Breast epithelium (tissue), 4 donors: ENCODE measurements at places on chromosomes 1 and 21.

GRCh38 chr1:22089787-22090186 lies 37.3 kb downstream of the CDC42 start:
- DNase-seq, result no peak

DNA sequence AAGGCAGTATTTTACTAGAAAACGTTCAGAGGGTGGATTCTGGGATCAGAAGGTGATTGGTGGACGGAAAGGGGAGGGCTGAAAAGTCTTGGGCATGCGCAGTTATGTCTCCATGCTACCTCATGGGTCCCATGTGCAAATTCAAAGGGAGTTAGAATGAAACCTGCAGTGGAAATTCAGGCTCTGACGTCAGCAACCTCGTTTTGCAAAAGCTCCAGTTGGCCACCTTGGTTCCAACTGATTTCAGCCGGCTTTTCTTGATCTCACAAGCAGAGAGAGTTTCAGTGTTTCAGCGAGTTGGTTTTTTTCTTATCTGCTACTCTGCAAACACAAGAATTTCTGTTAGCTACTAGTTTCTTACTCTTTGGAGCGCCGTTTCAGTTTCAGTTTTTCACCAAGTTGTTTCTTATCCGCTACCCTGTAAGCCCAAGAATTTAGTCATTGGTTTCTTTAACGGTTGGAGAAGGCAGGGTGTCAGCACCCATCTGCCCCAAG lies 69.8 kb upstream of the PGBD5 start:
- no peak for DNase-seq

DNA sequence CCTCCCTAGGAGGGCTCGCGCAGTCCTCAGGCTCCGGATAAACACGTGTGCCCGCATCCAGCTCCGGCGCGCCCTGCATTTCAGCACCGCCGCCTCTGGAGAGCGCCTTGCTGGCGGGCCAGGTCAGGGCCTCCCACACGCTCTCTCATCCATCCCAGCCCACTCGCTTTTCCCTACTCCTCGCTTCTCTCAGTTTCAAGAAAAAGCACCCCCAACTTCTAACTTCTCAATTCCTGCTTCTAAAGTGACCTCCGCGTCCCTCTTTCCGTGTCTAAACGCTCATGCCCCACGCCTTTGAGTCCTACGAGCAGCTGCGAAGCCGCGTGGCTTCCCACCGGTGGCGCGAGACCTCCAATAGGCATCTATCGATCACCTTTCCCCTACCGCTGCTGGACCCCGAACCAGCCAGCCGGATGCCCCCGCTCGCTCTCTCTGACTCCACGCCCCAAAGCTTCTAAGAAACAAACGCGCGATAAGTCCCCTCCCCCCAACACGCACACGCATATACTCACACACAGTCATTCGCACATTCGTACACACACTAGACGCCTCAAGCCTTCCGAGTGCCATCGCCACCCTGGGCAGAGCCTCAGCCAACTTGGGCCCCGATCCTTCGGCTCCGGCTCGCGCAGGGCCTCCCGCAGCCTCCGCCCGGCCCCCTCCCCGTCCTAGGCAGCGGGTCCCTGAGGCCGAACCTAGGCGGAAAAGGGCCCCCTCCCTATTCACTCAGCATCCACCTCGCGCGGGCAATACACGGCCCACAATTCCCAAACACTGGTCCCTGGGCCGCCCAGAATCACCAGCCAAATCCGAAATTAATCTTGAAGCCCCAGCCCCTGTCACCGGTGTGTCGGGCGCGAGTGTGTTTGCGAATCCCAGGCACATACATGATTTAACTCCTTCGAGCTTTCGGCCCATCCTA lies 1.1 kb downstream of the NMNAT2 start:
- peak; percentile 32 for DNase-seq

DNA sequence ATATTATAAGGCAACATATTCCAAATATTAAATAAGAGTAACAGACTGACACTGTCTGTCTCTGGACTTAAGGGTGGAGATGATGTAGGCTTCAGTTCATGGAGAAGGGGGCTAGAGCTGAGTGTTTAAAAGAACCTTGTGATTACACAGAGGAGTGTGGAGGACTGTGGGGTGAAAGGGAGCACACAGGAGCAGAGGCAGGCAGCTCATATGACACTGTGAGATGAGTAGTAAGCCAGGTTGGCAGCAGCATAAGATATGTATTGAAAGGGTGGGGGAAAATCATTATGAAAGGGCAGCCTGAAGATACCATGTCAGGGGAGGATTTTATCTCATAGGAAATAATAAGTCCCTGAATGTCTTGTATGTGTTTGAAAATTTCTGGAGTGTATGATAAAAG lies 104.5 kb downstream of the AK5 start:
- no peak for DNase-seq

DNA sequence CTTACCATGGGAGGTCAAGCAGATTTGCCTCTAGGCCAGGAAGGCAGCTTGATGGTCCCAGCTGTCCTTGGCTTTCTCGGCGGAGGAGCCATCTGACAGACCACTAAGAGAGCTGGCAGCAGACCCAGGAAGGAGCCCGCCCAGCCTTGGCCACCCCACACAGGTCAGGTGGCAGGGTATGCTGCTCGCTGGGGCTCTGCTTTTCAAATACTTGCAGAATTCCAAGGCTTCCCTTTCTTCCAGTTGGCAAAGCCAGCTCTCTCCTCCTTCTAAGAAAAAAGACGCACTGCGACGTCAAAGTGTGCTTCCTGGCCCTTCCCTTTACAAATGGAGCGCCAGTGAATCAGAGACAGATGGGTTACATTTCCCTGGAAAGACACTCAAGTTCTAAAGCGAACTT lies 229.4 kb downstream of the CACNA1E start:
- no peak for DNase-seq

- no peak for DNase-seq
Measured at GRCh38 chr1:205068457-205069040, 15.7 kb downstream of the TMEM81 start.

- DNase-seq, result no peak
Measured at GRCh38 chr1:156002188-156002911, 18.4 kb downstream of the SSR2 start.

GRCh38 chr1:243933495-243933894 lies 83.5 kb upstream of the AKT3 start:
- no peak for DNase-seq

- no peak for DNase-seq
Measured at GRCh38 chr1:159686599-159687299, 27.6 kb downstream of the CRP start.

- peak; percentile 87 for DNase-seq
Measured at GRCh38 chr1:27402349-27402754, 9.9 kb downstream of the GPR3 start.

- DNase-seq, result no peak
Measured at GRCh38 chr1:201163707-201164106, 9.4 kb upstream of the TMEM9 start.

DNA sequence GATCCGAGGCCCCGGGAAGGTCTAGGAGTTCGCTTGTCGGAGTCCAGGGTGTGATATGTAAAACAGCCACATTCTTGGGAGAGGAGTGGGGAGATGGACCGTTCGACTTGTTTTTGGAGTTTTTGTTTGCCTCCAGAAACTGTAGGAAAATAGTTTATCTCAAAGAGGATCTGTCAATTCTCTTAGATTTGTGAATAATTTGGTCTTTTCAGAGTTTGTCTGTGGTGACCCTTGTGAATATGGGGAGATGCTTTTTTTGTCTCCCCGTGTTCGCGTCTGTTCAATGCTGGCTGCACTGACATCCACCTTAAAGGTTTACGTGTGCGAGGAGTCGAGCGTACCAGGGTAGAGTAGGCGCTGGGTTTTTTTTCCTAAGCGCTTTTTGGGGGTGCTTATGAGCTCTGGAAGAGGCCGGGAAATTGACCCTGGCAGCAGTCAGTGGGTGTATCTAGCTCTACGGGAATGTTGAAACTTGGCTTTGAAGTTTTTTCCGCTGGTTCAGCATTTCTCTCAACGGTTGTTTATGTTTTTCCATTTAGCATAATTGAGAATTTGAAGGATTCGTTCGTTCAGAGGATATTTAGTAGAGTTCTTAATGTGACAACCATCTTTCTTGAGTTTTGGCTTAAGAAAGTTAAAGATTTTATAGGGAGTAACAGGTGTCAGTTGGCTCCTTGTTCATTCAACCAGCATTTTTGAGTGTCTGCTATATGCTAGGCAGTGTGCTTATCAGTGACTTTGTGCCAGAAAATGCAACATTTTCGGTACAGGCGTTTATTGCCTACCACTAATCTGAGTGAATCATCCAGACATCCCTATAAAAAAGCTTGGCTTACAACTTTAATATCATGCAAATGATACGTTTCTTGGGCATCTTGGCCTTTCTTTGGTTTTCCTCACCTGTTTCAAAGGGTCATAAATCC lies 1.2 kb downstream of the SZRD1 start:
- no peak for DNase-seq

DNA sequence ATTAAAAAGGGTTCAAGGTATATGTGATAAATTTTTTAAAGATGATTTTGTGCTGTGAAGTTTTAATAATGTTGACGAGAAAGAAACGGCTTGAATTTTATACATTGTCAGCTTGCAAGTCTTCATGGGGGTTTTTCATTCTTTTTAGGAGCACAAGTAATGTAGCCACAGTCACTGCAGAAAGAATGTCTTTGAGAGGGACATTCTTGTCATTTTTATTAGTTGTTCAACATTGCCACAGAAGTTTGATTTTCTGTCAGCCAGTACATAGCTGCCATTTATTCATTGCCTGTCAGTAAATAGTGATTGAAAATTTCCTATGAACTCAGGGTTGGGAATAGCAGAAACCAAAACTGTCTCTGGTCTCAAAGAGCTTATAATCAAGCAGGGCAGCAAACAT lies 156.3 kb downstream of the DHRS3 start:
- no peak for DNase-seq

DNA sequence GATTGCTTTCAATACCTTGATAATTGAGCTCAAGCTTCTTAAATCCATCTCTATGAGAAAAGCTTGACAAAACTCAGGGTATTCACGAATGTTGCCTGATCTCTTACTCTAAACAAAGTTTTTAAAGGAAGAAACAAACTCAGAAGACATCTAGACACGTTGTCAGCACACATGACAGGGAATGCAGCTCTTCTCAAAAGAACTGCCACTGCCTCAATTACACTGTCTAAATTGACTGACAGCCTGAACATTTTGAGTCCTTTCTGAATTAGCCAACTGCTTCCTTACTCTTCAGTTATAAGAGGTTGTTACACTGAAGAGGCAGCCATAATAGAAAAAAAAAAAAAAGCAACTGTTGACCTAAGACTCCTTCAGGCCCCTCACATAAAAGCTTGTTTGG lies 1646.7 kb upstream of the B3GALT2 start:
- DNase-seq, result no peak

GRCh38 chr1:77652268-77652667 lies 30.2 kb downstream of the ZZZ3 start:
- DNase-seq, result no peak

DNA sequence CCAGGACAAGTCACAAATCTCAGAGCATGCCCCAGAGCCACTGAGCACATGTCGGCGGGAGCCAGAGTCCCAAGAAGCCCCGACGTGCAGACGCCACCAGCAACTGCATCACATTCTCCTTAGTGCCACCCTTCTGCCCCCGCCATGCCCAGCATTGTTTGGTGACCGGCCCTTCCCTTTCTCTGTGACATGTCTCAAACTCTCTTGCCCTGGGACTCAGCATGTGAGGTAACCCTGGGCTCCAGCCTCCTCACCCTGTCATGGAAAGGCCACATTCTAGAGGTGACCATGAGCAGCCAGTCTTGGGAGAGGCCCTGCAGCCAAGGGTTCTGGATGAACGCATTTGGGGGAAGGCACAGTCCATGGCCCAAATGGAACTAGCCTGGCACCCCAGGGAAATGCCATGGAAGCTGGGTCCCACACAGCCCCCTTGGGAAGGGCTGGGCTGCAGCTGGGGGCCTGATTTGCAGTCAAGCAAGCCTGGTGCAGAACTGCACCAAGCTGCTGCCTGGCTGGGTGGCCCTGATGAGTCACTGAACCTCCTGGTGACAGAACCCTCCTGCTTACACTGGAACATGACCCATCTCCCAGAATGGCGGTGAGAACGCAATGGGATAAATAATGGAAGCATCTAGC lies 94.4 kb downstream of the ITPKB start:
- DNase-seq, result no peak

- no peak for DNase-seq
Measured at GRCh38 chr1:167824163-167824794, 89.7 kb downstream of the ADCY10 start.

DNA sequence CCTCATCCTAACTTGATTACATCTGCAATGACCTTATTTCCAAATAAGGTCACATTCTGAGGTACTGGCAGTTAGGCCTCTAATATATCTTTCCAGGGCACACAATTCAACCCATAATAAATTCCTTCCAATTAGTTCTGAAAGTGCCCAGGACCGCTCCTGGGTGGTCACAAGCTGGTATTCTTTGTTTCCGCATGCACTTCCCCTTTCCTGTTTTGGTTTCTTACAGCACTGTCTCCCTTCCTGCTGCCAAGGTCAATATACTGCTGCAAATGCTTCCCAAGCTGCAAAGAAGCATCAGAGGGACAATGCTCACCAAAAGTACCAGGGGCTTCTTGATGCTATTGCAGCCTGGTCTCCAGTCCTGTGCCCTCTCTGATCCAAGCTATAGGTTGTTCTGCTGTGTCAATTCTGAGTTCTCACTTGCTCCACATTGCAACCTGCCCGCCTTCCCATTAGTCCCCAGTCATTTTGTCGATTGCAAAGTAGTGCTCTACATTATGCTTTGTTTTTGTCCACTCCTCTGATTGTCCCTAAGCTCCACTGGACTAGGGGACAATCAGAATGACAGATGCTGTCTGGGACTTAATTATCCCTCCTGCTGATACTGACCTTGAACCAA lies 13.9 kb upstream of the XPR1 start:
- no peak for DNase-seq

GRCh38 chr1:211606914-211607753 lies 28.2 kb upstream of the SLC30A1 start:
- no peak for DNase-seq

- DNase-seq, result peak; percentile 64
Measured at GRCh38 chr1:10295481-10296085, 85.2 kb downstream of the KIF1B start.

DNA sequence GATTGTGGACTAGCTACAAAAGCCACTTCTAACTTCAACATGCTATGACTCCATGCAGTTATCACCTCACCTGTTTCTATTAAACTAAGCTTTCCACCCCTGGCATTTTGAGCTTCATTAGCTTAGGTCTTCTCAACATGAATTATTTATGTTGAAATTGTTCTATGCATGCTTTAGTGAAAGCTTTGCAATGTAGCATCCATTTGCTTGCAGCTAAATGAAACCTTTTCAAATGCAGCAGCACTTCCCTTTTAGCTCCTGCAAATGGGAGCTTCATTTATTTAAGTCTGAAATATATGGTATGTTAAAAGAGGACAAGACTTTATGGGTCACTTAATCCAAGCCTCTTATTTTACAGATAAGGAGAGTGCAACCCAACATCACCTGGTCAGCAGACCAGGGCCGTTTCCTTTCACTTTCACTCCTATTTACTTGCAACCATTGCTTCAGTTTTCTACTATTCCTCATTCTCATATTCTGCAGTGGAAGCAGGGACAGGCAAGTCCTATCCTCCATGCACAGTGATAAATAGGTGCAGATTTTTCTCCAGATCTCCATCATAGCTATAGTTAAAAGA lies 56.4 kb upstream of the SAMSN1 start:
- no peak for DNase-seq

- DNase-seq, result no peak
Measured at GRCh38 chr1:193013005-193013404, 46.2 kb downstream of the UCHL5 start.
